ENCODE measurements at places on chromosomes 12 and 14. TPM values are rescaled to one million over a fixed set of nuclear protein-coding genes. Genes with fewer than 3 reads are reported as not detected.

Gene FGF23
- not detected for total RNA-seq

GRCh38 chr14:71647086-71647784 is 285.0 kb upstream of the RGS6 start:
- DNase-seq, result no peak

GRCh38 chr14:101054671-101055070 is 151.1 kb upstream of the RTL1 start:
- DNase-seq, result no peak

DNA sequence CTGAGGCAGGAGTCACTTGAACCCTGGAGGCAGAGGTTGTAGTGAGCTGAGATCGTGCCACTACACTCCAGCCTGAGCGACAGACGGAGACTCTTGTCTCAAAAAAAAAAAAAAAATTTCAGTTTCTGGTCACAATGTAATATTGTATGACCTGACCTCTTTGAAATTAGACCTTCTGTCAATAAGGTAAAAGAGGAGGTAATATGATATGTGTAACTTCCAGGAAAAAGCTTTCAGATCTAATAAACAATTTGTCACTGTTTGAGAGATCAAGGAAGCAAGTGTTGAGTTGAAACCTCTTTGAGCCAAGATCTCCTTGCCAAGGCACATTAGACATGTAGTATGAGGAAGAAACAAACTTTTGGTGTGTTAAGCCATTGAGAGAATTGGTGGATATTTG is 101.7 kb upstream of the ATF7IP start:
- no peak for DNase-seq

- DNase-seq, result no peak
Observed at GRCh38 chr12:101204602-101205304, 5.3 kb downstream of the SLC5A8 start.

GRCh38 chr12:26748741-26749431 is 84.1 kb downstream of the ITPR2 start:
- DNase-seq, result no peak

Gene SYT1
- total RNA-seq, result 11.6 TPM

Gene TAS2R19
- total RNA-seq, result 6.2 TPM

Gene IRAK3
- total RNA-seq, result 11.4 TPM

- DNase-seq, result peak; percentile 64
Observed at GRCh38 chr14:54564868-54565784, 1.8 kb upstream of the SAMD4A start.

Gene FAM181A
- 0.82 TPM for total RNA-seq
